Esophagus muscularis mucosa (tissue), 4 donors: ENCODE measurements at places on chromosomes 4 and X.

- no peak overlapping the region for H3K27ac ChIP-seq
- no peak for DNase-seq
- H3K4me3 ChIP-seq, result no peak overlapping the region
- H3K36me3 ChIP-seq, result no peaks in the 10 kb centered on the region
- peaks cover 12% of the 10 kb centered on the region for H3K4me1 ChIP-seq
- H3K27me3 ChIP-seq, result no peaks in the 10 kb centered on the region
Measured at GRCh38 chrX:39749728-39750127, 348.0 kb downstream of the BCOR start.

DNA sequence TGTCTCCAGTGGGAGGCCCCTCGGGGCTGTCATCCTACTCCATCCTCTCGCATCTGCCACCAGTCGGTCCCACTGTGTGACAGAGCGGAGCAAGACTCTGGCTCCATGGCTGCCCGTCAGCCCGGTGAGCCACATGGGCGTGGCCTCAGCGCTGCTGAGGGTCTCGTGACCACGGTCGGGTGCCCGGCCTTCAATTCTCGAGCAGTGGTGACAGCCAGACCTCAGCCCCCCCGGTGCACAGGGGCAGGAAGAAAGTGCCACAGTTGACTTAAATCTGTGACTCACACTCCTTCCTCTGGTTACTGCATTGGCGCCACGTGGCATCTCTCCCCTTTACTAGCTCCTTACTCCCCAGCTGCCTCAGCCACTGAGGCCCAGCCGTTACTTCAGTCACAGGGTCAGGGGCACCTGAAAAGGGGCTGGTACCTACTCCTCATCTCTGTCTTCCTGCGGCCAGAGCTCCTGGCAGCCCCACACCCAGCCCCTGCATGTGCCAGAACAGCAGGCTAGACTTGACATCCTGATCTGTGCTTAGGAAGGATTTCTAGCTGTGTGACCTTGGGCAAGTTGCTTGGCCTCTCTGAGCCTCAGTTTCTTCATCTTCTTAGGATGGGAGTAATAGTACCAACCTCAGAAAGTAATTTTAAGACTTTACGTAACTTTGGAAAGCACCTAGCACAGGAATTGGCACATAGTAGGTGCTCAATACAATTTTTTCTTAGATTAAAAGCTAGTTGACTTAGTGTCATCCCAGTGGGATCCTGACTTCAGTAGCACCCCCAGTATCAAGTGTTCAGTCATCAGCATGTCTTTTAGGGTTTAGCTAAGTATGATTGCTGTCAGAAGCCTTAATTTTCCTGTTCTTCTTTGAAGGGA lies 66.1 kb downstream of the TNIP2 start:
- no peaks in the 10 kb centered on the region for H3K27me3 ChIP-seq
- no peaks in the 10 kb centered on the region for H3K4me1 ChIP-seq
- peaks cover 31% of the 10 kb centered on the region for H3K36me3 ChIP-seq
- H3K4me3 ChIP-seq, result no peak overlapping the region

- no peaks in the 10 kb centered on the region for H3K36me3 ChIP-seq
- no peak overlapping the region for H3K27ac ChIP-seq
- no peak overlapping the region for H3K4me3 ChIP-seq
- H3K4me1 ChIP-seq, result peaks cover 35% of the 10 kb centered on the region
Measured at GRCh38 chr4:119980456-119980855, 86.2 kb downstream of the MAD2L1 start.

DNA sequence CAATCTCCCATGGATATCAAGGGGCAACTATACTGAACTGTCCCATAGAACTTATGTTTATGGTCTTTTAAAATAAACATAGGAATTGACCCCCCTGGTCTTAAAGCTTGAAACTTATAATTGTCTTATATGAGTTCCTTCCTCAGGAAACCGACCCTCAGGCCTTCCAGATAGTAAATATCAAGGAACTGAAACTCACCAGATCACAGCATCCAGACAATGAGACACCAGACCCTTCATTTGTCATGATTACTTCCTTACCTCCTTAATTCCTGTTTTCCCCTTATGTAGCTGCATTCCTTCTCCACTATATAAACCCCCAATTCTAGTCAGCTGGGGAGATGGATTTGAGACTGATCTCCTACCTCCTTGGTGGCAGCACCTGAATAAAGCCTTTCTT lies 94.8 kb upstream of the GRPR start:
- H3K27ac ChIP-seq, result no peak overlapping the region
- no peak overlapping the region for H3K4me3 ChIP-seq
- no peak for DNase-seq
- no peaks in the 10 kb centered on the region for H3K27me3 ChIP-seq
